8988T (cell line): ENCODE measurements at places on chromosomes 3 and 15.

DNA sequence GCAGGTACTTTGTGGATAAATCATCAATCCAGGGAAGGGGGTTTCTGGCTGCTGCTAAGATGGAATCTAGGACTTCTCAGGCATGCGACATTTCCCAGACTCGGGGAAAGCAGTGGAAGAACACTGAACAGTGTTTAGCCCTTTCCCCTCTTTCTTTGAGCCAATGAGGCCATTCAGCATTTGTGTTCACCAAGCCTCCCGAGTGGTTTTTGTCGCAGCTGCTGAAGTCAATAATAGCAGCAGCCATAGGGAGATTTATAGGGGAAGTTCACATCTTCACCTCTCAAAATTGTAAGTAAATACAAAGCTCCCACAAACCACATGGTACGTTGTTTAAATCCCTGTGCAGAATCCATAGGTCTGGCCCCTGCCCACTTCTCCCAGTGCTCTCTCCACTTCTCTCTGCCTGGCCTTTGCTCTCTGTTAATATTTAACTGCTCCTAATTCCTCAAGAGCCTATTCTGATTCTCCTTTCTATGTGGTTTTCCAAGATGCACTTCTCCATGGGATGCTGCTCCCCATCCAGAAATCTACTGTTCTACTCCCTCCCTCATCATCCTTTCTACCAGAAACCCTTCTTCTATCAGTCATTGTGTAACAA, 230.7 kb downstream of the SHQ1 start:
- DNase-seq: no peak

GRCh38 chr15:42275780-42276391, 2.7 kb upstream of the TMEM87A start:
- DNase-seq: no peak

GRCh38 chr3:195867631-195868335, 40.6 kb downstream of the TNK2 start:
- DNase-seq: no peak

DNA sequence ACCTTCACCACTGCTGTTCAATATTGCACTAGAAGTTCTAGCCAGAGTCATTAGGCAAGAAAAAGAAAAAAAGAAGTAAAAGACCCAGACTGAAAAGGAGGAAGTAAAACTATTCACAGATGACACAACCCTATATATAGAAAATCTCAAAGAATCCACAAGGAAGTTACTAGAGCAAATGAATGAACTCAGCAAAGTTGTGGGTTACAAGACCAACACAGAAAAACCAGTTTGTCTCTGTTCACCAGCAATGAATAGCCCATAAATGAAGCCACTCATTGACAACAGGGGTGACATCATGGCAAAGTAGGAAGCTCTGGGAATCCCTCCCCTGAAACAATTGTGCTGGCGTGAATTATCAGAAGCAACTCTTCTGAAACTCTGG, 4.6 kb downstream of the CFAP100 start:
- DNase-seq: no peak

DNA sequence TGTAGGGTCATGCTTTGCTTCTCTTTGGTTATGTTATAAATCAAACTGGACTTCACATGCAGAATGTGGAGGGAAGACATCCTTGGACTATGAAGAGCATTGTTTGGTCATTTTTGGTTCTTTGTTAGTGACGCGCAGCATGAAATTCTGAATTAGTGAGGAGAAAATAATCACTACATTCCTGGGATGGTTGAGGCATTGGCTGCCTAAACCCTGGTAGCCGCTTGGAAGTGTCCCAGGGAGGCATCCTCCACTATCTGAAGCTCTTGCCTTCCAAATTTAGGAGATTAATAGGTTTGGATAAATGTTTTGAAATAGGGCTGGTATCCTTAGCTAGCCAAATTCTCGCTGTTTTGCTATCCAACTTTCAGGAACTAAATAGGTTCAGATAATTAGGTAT, 96.2 kb downstream of the CLSTN2 start:
- DNase-seq: no peak

DNA sequence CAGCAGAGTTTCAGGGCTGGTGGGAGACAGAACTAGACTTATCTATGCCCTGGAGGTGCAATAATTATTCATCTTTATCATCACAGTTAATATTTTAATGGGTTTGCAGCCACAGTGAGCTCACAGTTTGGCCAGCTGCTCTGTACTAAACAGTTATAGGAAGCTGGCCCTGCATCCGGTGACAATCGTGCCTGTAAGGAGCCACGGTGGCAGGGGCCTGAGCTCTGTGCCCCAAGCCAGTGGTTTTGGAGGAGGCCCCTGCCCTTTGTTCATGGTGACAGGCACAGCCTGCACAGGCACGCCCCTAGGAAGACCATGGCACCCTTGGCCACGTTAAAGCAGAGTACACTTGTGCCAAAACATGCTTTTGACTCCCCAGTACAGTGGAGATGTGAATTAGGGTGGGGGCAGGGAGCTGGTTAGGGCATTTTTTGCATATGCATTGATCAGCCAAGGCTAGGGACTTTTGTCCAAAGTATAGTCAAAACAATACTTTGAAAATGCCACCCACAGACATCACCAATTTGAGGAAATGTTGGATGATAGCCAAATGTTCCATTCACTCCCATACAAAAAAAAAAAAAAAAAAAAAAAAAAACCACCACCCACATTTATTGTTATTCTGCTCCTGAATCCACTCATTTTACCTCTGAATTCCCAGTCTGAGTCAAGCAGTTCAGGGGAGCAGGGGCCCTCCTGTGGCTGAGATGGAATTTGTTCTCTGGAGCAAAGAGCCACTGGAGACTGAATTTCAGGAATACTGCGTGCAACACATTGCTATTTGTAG, 3.4 kb upstream of the RFTN1 start:
- DNase-seq: no peak

DNA sequence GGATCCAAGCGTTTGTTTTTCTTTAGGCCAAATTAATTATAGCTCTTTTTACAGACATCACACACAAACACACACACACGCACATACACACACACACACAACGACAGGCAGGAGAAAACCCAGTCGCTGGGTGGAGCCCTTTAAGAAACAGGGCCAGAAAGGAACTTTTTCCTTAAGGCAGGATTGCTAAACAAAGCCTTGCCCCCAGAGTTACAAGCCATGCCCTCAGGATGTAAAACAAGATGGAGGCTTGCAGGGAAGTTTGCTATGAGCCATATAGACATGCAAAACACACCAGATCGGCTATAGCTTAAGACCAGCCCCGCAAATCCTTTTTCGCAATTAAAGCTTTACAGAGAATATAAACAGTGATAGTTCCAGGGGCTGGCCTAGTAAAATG, 16.3 kb upstream of the IQCF2 start:
- DNase-seq: no peak

DNA sequence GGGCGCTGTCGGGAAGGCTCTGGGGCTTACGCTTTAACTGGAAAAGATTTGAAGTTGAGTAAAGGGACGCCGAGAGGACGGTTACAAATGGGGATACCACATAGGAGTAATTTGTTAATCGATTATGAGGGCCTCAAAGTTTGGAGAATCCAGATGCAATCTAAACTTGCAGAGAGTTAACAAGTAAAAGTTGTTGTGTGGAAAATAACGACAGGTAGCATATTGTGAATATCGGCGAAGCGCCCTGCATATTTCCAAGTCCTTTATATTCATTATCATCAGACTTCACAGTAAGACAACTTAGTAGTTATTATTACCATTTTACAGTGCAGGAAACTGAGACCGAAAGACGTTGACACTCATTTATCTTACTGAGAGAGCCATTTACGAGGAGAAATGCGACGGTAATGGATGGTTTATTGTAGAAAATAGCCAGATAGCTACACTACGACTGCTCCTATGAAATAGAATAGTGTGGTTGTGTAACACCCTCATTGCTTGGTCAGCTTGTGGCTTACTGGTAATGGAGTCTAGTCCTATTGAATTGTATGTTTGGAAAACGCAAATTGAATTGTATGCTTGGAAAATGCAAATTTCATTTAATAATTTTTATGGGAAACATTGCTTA, 700 bp downstream of the MKRN2 start:
- DNase-seq: no peak
